ENCODE measurements at places on chromosomes 12 and 14.

DNA sequence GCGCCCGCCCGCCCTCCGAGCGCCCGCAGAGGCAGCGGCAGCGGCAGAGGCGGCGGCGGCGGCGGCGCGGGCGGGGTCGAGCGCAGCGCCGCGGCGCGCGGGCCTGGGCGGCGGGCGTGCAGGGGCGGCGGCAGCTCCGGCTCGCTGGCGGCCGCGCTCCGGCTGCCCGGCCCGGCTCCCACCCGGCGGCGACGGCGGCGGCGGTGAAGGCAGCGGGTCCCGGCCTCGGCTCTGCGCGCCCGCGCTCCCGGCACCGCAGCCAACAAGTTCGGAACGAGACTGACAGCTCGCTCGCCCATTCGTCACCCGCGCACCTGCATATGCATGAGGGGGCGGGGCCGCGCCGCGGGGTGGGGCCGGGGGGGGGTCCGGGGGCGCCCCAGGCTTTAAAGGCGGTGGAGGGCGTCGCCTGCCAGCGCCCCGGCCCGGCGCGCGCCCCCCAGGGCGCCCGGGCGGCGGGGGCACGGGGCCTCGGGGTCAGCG is at the start of gene JAG2:
TSS of gene JAG2 (minus strand) at position 281 of the 483 bp plus-strand sequence. CDS start 356 bp downstream, outside the sequence.
- no peak for DNase-seq

DNA sequence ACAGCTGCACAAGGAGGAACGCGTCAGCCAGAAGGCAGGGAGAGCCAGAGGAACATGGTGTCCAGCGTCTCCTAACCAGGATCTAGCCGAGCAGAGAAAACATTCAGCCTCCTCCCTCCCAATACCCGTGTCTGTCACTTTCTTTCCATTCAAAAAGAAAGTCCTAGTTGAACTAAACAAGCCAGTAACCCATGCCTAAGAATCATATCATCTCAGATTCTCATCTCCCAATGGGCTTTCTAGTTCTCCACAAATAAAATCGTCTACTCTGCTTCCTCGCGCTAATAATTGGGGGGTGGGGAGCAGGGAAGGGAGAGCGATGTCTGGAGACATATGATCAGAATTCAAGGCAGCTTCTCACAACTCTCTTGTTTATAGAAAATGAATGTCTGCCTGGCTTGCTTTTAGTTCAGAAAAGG is 7.4 kb downstream of the NKX2-1 start:
- DNase-seq, result no peak

GRCh38 chr14:23148591-23149249 is 29.7 kb upstream of the CEBPE start:
- no peak for DNase-seq

DNA sequence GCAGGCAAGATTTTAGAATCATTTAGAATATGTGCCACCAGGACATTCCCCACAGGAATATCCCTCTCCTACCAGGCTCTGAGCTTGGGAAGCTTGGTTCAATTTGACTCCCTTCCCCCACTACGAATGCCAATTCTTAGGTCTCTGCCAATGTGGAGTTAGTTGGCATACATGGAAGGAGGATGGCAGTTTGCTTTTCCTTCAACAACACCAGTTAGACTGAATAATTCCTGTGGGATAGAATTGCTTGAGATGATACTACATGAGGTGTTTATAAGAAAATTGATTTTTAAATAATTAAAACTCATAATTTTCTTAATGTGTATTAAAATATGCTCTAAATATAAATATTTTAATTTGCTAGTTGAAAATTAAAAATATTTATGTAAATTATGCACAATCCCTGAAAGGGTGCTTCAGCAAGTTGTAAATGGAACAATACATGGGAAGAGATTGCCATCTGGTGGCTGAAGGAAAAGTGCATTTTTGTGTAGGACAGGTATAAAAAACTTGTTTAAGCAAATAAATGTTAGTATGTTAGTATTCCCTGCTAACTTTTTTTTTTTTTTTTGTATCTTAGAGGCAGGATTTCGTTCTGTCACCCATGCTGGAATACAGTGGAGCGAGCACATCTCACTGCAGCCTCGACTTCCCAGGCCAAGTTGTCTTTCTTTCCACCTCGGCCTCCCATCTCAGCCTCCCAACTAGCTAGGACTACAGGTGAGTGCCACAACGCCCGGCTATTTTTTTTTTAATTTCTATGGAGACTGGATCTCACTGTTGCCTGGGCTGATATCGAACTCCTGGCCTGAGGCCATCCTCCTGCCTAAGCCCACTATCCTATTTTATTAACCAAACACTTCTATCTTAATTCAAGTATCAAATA is 25.8 kb upstream of the STRAP start:
- DNase-seq, result peak; percentile 20

GRCh38 chr12:64683816-64684543 is 73.7 kb downstream of the RASSF3 start:
- DNase-seq, result no peak

- no peak for DNase-seq
Observed at GRCh38 chr14:90538716-90539495, 142.1 kb downstream of the CALM1 start.

- no peak for DNase-seq
Observed at GRCh38 chr12:85623763-85624162, 212.4 kb downstream of the RASSF9 start.

DNA sequence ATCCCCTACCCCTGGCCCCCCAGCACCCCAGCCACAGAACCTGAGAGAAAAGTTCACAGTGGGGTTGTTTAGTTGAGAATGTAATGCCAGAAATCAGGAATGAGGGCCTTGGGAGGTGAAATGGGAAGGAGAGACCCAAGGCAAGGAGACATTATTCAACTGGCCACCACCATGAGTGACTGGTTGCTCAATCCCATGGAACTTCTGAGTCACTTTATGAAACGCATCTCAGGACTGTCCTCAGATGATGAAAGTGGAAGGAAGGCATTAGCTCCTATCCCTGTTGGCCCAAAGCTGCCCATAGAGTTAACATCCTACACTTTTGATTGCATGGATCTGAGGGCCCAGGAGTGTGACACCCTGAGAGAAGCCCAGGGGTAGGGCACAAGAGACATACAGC is 25.4 kb upstream of the TCL1A start:
- no peak for DNase-seq

- no peak for DNase-seq
Observed at GRCh38 chr12:53061404-53062010, 11.6 kb downstream of the TNS2 start.

GRCh38 chr14:51336734-51337133 is 96.7 kb downstream of the TMX1 start:
- DNase-seq, result no peak

DNA sequence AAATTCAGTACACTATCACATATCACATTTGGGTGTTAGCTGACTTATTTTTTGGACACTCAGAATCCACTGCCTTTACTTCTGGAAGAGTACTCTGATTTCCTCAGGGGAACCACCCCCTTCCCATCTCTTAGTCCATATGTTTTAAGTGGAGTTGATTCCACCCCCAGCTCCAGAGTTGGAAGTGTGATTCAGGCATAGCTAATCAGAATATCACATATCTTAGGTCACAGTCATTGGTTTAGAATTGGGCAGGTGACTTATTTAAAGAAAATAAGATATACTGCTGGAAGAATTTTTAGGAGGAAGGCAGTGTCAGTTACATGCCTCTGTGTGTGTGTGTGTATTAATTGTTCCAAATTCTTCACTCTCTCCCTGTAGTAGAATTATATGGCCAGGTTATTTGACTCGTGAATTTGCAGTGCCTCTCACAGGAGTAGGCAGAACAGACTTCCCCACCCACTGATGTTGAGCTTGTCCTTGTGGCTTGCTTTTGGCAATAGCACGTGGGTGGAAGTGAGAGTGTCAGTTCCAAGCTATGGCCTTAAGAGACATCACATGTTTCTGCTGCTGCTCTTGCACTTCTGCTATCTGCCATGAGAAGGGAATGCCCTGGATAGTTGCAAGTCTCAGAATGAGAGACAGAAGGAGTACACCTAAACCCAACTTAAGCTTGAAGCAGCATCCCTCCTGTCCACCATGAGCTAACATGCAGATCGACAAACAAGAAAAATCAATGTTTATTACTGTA is 6.4 kb upstream of the GAS2L3 start:
- no peak for DNase-seq

- peak; percentile 37 for DNase-seq
Observed at GRCh38 chr12:12927211-12928079, 24.5 kb downstream of the GPRC5D start.

All from NCI-H1048 (cell line).